NCI-H69 (cell line): ENCODE measurements at places on chromosomes 2 and 18.

DNA sequence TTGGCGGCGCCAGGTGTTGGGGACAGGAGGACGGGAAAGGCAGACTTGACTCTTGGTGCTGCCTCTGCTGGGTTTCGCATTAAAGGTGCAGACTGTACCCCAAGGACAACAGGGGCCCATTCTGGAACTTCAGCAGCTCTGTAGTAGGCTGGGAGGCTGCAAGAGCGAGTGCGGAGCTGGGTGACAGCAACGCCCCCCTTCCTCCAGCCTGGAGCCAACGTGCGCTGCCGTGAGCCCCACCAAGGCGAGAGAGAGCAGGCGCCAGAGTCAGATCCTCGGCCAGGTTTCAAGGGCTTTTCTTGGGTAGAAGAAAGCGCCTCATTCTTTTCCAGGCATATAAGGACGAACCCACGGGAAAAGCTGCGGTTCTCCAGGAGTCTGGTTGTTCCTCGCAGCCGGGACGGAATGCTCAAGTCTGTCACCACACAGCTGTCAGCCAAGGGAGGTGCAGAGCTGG, 1.9 kb downstream of the DOK6 start:
- no peak for DNase-seq

DNA sequence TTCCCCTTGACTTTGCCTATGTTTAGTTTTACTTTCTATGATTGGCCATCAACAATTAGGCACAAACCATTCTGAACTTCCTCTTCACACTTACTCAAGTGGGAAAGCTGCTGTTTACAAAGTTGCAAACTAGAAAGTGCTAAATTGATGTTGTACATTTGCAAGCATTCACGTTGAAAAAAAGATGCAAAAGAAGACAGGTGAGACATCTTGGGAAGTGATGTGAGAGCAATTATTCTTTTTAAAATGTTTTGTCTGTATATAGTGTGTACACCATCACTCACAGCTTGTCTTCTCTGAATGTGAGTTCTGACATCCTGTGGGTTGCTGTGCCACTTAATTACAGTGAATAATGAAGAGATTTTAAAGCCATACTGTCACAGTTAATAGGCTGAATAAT, 874.1 kb upstream of the LRATD1 start:
- no peak for DNase-seq

GRCh38 chr2:176002688-176003210, 682 bp upstream of the LNPK start:
- peak; percentile 80 for DNase-seq

GRCh38 chr18:37199741-37200140, 365.9 kb downstream of the CELF4 start:
- DNase-seq, result no peak

GRCh38 chr2:181203916-181204315, 223.5 kb downstream of the UBE2E3 start:
- no peak for DNase-seq

DNA sequence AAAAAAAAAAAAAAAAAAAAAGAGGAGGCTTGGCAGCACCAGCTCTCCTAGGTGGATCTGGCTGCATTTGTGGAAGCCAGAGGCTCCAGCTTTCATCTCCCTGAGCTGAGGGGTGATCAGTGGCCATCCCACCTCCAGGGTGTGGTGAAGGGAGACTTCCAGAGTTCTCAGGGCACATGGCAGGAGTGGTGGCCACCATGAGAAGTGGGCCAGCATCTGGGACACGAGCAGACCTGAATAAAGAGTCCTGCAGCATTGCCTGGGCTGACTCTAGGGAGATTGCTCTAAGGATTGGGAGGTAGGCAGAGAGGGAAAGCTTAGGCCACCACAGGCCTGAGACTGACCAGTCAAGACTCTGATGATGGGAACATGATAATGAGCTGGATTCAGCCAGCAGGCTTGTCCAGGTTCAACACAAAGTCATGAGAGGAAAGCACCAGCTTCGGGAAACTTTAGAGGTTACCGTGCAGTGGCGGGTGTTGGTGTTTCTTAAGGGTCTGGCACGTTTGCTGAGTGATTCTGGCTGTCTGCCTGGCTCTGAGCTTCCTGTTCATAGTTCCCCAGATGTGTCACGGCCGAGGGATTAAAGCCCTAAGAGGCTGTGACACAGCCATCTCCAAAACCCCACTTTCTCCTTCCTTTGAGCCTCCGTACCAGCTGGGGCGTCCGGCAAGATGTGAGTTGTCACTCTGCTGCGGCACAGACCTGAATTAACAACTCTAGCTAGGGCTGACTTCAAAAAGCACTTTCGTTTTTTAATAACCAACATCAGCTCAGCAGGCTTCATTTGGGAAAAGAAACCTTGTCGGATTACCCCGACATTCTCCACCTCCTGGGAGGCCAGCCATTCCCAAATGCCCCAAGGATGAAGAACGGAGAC, 38.3 kb upstream of the IL1R1 start:
- DNase-seq, result no peak

DNA sequence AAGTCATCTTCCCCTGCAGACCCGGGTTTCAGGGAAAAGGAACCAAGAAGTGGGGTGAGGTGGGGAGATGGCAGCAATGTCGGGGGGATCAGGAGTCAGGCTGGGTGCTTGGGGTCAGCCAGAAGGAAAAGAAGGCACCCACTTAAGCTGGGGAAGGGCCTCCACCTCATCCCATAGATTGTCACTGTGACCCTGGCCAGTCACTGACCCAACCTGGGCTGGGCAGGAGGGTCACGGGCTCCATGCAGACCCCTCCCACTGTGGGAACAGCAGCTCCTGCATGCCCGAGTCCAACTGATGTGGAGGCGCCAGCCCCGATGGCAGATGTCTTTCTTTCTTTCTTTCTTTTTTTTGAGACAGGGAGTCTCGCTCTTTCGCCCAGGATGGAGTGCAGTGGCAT, 53.6 kb upstream of the HAAO start:
- no peak for DNase-seq

DNA sequence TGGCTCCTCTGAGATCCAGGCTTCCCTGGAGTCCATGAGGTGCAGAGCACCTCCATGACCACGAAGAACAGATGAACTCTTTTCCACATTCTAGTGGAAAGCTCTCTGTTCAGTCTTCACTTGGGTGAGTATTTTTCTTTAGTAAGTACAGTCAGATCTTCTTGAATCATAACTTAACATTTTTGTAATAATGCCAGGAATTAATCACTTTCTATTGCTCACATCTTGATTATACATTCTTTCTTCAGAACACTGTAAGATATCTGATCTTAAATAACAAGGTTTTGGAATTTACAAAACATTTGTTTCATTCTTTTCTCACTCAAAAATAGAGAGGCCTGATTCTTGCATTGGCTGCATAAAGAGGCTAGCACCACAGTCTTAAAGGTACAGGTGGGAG, 45.4 kb upstream of the RND3 start:
- DNase-seq, result no peak

- no peak for DNase-seq
These were observed 75.6 kb downstream of the FASTKD2 start for GRCh38 chr2:206840999-206841398.

- DNase-seq, result peak; percentile 11
These were observed 20.1 kb upstream of the SLC39A10 start for GRCh38 chr2:195636890-195637289.

GRCh38 chr2:127064642-127065250, 42.2 kb downstream of the BIN1 start:
- no peak for DNase-seq

GRCh38 chr2:211503856-211504255, 947.5 kb downstream of the CPS1 start:
- no peak for DNase-seq

GRCh38 chr2:204913312-204913711, 368.0 kb downstream of the PARD3B start:
- no peak for DNase-seq

DNA sequence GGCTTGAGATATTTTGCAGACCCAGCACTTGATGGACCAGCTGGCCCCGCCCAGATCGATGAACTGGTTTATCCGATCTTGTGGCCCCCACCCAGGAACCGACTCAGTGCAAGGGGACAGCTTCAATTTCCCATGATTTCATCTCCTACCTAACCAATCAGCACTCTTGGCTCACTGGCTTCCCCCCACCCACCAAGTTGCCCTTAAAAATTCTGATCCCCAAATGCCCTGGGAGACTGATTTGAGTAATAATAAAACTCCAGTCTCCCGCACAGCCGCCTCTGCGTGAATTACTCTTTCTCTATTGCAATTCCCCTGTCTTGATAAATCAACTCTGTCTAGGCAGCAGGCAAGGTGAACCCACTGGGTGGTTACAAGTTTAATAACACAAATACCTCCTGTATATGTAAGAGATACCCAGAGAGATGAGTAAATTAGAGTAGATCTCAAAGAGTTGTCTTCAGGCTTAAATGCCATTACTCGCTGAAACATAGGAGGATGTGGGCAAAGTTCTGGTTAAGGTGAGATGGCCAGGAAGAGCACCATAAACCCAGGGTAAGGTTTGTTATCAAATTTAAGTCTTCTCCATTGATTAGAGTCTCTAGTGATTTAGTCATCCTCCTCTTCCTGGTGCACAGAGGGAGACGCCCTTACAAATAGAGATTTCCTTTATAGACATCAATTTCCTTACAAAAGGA, 222.8 kb downstream of the ARL4C start:
- no peak for DNase-seq

- no peak for DNase-seq
These were observed 235.1 kb downstream of the AGAP1 start for GRCh38 chr2:235728800-235729556.

- no peak for DNase-seq
These were observed 44.6 kb downstream of the CD8B2 start for GRCh38 chr2:106531676-106532214.
